Fibroblast of mammary gland (primary cell): ENCODE measurements at places on chromosomes 16 and 17.
A peak's percentile ranks its signal among the peaks of the same experiment; 100 is the strongest.

DNA sequence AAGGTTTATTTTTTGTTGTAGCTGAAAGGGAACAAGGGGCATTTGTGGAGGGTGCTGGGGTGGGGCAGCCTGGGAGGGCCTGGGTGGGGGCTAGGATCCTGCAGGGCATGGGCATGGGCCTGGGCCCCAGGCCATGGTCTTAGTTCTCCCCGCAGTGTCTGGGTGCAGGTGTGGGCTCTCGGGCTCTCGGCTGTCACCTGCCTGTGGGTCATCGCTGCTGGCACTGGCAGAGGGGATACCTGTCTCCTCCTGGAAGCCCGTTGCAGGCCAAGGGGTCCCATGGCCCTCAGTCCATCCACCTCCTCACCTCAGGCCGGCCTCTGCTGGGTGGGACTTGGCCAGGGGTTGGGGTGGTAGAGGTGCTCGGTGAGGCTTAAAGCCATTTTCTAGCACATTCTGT lies 30.3 kb downstream of the TSC2 start:
- no peak for DNase-seq

- DNase-seq: no peak
Observed at GRCh38 chr16:29862383-29862883, 593 bp downstream of the CDIPT start.

DNA sequence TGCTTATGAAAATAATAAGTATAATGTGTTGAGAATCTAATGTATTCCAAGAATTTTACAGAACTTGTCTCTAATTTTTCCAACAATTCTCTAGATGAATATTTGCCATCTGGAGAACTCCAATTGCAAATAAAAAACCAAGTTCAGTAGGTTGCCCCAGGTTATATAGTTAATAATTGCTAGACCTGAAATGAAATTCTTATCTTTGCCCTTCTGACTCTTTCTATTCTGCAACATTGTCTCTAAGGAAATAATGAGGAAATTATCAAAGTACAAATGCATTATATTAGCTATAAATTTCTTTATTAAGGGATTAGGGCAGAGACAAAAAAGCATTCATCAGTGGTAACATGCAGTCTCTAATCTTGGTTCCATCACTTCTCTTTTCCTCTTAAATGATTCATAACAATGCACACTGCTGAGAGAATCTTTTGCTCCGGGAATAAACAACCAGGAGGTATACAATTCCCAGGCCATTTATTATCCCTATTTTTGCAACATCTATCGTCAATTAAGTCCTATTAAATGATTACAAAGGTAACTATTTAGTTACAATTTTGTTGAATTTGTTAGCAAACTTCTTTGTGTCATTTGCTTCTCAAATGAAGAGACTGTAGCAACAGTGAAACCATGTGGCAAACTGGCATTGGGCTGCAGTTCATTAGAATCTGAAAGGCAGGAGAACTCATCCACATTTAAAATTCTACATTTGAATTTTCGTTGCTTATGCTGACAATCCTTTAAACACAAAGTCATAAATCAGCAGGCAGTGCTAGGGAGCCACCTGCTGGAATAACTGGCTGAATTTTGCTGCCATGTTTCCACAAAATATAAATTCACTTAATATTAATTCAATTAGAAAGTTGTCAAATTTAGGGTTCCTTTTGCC lies 349.6 kb downstream of the KIF2B start:
- DNase-seq: peak; percentile 6

- peak; percentile 35 for DNase-seq
Observed at GRCh38 chr17:59858167-59858816, 34.5 kb downstream of the TUBD1 start.

- no peak for DNase-seq
Observed at GRCh38 chr17:68289936-68290267, 1.0 kb downstream of the SLC16A6 start.

DNA sequence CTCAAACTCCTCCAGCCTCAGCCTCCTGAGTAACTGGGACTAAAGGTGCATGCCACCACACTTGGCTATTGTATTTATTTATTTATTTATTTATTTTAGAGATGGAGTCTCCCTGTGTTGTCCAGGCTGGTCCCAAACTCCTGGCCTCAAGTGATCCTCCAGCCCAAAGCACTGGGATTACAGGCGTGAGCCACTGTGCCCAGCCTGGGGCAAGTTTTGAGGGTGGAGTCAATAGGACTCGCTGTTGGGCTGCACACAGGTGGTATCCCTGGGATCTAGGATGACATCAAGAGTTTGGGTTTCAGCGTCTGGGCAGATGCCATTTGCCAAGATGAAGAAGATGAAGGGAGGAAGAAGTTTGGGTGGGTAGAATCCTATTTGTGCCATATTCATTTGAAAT lies 213.9 kb downstream of the GSG1L start:
- no peak for DNase-seq

DNA sequence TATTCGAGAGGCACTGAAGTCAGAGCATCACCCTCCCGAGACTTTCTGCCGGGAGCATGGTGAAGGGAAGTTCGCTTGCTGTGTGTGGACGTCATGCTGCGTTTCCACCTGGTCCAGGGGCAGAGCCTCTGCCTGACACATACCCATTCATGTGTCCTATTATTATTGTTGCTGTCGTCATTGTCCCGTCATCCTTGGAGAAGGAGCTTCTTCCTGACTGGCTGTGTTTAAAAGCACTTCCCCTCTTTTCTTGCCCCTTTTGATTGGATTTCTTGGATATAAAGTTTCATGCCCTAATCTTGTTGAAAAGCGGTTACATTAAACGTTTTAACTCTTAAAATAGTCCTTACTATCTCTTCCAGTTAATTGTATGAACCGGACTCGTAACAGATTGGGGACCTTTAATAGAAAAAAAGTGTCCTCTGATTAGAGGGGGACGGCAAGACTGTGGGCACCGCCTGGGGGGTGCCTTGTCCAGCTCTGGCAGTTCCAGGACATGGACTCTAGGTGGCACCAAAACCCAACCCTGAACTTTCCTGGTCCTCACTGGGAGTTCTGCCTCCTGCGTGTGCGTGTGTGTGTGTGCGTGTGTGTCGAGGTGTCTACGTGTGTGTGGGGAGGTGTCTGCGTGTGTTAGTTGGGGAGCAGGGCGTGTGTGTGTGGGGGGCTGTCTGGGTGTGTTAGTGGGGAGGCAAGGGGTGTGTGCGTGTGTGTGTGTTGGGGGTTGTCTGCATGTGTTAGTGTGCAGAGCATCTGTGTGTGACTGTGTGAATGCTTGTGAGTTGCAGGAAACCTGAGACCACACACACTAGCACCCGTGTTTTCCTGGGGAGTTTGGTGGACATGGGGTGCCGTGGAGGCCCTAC lies 133.3 kb upstream of the CIBAR2 start:
- DNase-seq: peak; percentile 72

GRCh38 chr16:89863741-89864526 lies 9.5 kb upstream of the TCF25 start:
- peak; percentile 25 for DNase-seq

- DNase-seq: no peak
Observed at GRCh38 chr17:49829026-49829425, 18.8 kb downstream of the TAC4 start.

GRCh38 chr17:80223142-80223815 lies 3.1 kb downstream of the SLC26A11 start:
- no peak for DNase-seq
